Stimulated activated CD8-positive, alpha-beta memory T cell treated with anti-CD3 and anti-CD28 coated beads, Interleukin-4, amount 100 ng/mL, for 1 hour (primary cell): ENCODE measurements at places on chromosomes 6 and 20.

DNA sequence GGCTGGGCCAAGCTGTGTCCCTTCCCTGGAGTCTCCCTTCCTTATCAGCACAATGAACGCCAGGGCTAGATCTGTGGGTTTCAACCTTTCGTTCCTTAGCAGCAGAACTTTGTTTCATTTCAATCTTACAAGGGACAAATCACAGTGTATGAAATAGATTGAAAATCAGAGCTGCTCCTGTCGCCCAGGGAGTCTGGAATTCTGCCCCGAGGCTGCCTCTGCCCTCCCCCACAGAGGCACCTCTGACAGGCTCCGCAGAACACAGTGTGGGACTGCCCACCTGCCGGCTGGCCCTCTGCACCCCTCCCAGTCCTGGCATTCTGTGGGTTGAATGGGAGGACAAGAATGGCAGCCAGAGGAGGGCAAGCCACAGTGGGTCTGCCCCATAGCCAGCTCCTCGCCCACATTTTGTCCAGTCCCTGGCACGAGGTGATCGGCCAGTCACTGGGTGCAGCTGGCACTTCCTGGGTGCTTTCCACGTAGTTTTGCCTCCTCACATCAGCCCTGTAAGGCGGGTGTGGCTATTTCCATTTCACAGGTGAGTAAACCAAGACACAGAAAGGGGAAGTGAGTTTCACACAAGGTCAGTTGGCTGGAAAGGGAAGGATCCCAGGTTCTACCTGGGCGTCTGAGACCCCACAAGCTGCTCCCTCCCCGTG is 26.1 kb downstream of the MANBAL start:
- DNase-seq = no peak

DNA sequence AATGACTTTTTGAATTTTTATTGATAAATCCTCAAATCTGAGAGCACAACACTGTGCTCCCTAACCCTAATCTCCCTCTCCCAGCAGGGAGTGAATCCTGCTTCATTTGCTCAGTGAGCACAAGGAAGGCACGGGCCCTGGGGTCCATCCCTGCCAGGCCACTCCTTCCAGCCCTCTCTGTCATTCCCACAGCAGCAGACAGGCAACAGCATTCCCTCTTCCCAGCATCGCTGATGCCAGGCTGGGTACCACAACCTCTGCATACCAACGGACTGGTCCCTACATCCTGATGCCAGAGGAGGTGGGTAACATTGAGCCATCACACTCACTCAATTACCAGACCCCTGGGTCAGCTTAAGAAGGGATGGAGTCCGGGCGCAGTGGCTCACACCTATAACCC is 34.2 kb downstream of the MRPL14 start:
- no peak for DNase-seq

GRCh38 chr6:116447052-116447451 is 14.1 kb upstream of the CALHM6 start:
- DNase-seq = no peak

GRCh38 chr6:129882510-129883023 is 21.5 kb upstream of the TMEM244 start:
- no peak for DNase-seq

DNA sequence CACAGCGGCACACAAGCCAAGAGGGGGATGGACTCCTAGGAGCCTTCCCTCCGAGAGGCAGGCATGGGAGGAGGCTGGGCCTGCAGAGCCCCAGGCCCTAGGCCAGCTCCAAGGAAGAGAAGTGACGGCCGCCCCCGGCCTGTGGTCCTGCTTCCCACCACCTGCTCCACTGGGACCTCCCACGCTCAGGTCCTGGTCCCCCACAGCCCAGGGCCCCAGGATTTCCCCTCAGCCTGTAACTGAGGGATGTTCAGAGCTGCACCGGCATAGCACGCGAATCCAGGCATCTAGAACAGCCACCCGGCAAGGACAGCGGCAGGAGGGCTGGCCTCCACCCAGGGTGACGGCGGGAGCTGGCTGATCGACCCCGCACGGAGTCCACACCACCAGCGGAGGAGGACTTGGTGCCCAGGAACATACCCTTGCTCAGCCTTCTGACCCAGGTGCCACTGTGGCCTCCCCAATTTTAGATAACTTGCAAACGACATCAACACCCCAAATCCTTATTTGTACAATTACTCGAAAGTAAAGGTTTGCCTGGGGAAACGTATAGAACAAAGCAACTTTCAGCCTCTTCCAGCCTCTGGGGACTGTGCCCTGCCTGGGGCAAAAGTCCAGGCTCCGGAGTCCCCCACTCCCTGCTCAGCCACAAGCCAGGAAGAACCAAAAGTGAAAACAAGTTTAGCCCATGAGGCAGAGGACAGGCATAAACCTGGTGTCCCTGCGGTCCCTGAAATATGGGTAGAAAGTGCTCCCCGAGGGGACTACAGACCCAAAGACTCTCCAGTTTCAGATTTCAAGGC is 3.5 kb downstream of the GATA5 start:
- DNase-seq = no peak

GRCh38 chr6:17998442-17998841 is 11.0 kb upstream of the KIF13A start:
- no peak for DNase-seq

DNA sequence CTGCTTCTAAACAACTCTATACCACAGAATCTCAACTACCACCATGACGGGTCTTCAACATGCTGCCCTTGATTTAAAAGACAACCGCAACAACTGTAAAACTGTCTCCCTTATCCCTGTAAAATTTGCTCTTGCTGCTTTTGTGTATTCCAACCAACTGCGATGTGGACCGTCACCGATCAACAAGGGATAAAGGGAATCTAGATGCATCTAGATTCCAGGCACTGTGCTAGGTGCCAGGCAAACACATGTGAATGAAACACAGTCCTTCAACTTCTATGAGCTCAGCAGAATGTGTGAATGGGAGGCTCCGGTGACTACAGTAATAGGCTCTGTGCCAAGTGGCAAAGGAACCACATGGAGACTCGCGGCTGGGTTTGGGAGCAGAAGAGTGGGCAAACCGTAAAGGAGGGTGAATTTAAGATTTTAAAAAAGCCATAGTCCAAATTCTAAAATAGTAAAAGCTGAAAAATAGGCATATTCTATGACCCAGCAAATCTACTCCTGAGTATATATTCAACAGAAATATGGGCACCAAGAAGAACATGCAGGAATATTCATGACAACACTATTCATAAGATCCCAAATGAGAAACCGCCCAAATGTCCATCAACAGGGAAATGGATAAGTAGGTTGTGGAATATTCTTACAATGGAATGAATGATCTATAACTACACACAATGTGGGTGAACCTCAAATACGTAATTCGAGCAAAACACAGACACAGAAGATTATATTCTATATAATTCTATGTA is 3.7 kb upstream of the PRND start:
- DNase-seq = no peak

DNA sequence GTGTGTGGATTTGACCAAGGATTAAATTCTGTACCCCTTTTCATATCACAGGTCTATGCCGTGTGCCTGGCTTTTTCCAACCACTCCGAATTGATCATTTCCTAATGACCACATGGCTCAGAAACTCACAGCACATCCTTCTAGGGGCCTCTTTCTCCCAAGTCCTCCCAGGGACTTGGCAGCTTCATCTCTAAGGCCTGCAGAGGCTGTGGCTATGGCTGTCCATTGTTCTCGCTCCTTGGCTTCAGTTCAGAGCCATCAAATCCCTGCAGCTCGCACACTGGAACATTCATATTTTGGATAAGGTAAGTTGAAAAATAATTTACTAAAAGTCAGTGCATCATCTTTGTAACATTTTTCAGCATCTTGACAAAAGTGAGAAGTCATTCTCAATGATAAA is 497.2 kb upstream of the CDH4 start:
- DNase-seq = no peak

DNA sequence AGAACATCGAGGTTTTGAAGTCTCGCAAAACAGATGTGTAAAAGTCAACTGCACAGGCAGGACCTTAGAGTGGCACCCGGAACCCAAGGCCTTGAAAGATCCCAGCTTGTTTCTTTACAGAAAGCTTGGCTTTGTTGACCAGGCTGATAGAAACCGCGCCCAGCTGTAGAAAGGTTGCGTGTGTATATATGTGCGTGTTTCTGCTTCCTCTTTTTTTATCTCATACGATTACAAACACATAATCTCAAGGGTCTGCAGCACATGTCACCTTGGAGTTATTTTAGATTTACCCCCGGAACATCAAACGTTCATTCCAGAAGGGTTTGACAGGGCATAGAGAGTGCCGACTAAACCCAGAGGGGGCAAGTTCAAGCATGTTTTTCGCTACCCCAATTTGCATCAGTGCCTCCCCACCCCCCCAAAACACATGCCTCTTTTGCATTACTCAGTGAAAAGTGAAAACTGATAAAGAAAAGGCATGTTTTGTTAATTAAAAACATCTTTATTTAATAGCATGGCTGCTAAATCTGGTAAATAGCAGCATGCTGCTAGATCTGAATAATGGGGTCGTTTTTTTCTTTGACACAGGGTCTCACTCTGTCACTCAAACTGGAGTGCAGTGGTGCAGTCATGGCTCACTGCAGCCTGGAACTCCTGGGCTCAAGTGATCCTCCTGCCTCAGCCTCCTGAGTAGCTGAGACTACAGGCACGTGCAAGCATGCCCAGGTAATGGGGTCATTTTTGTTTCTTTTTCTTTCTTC is 33.2 kb upstream of the NCOA3 start:
- DNase-seq = no peak

- no peak for DNase-seq
Observed at GRCh38 chr6:117992856-117993255, 85.8 kb downstream of the SLC35F1 start.

DNA sequence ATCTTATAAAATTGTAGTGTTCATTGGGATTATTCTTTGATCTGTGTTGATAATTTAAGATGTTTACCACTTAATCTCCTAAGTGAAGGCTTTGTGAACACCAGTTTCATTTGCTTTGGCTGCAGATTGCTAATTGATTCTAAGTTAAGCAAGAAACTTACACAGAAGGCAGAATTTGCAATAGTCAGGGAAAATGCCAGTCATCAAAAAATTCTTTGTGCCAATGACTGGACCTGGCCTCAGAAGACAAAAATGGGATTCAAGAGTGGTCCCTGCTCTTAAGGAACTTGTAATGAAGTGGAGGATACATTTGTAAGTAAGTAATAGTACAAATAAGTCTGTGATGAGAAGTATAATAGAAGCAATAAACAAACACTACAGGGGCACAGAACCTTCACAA is 63.3 kb upstream of the EXOC2 start:
- DNase-seq = no peak

- no peak for DNase-seq
Observed at GRCh38 chr20:48178633-48179032, 393.4 kb upstream of the SULF2 start.

DNA sequence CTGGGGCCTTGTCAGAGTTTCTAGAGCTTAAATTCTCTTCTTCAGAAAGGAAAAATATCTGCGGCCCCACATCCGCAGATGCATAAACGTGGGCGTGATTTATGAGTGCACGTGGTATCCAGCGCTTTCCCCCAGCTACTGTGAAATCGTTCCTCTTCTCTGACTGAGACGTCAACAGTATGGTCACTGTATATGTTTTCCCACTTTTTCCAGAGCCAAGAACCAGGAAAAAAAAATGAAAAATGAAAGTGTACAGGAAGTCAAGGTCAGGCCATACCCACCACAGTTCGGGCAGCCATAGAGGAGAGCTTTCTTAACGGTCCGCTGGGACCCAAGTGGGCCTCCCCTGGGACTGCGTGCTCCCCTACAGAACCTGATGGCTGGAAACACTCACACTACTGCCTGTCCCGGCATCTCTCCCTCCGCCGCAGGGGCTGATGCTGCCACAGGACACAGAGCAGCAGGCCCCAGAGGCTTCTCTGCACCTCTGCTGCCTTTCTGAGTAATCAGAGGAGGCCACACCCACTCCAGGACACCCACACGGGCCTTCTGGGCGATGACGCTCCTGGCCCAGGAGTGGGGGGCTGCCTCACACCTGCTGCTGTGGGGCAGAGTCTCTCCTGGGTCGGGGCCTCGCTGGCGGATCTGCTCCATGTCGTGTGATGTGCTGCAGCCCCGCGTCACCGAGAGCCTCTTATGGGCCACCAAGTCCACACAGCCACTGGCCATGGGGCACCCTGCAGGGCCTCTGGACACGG is 16.4 kb upstream of the STX16 start:
- no peak for DNase-seq

GRCh38 chr6:128500014-128500413 is 20.4 kb downstream of the PTPRK start:
- DNase-seq = no peak

GRCh38 chr20:23459461-23460150 is 6.9 kb upstream of the CST11 start:
- no peak for DNase-seq

GRCh38 chr20:50133474-50134217 is 19.9 kb downstream of the PEDS1 start:
- no peak for DNase-seq

DNA sequence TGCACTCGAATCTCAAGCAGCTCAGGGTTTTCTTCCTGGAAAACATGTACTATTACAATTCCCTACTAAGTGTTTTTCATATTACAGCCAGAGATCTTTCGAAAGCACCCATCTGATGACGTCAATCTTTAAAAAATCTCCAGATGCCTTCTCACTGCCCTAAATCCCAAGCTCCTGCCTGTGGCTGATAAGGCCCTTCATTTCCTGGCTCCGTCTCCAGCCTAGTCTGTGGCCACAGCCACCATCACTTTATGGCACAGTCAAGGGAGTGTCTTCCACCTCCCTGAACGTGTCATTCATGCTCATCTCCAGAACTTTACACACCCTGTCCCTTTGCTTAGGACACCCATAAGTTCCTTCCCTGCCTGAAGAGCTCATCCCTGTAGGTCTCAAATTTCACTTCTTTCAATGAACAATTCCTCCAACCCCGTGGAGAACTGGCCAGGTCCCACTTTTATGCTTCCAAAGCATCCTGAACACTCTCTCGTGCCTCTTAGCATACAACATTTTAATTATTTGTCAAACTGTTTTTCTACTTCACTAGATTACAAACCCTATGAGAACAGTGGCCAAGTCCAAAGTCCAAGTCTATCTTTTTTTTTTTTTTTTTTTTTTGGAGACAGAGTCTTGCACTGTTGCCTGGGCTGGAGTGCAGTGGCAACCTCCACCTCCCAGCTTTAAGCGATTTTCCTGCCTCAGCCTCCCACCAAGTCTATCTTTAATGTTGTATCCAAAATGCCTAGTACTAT is 106.1 kb upstream of the AGPAT4 start:
- no peak for DNase-seq

- DNase-seq = no peak
Observed at GRCh38 chr6:151494235-151494935, 568 bp downstream of the CCDC170 start.

GRCh38 chr6:5498579-5498899 is 237.2 kb downstream of the FARS2 start:
- DNase-seq = no peak

DNA sequence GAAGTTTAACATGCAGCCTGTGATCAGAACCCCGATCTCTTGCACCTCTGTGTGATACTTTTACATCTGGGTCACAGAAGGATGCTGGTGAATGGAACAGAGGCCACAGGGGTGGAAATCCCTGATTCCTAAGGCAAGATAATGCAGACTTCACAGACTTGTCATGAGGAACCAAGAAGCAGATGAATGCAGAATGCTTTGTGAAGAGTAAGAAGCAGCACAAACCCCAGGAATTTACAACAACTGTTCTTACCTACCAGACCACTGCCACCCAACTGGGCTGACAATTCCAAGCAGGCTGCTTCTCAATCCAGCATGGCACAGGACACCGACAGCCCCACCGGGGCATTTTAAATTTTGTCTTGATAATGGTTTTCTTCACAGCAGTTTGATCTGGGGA is 113.2 kb upstream of the CD93 start:
- DNase-seq = no peak
